Stimulated activated CD4-positive, alpha-beta T cell treated with anti-CD3 and anti-CD28 coated beads, Interleukin-4, amount 100 ng/mL, for 4 hours (primary cell): ENCODE measurements at places on chromosomes 4 and X.

GRCh38 chrX:86829786-86830185, 681.5 kb downstream of the DACH2 start:
- DNase-seq = no peak

DNA sequence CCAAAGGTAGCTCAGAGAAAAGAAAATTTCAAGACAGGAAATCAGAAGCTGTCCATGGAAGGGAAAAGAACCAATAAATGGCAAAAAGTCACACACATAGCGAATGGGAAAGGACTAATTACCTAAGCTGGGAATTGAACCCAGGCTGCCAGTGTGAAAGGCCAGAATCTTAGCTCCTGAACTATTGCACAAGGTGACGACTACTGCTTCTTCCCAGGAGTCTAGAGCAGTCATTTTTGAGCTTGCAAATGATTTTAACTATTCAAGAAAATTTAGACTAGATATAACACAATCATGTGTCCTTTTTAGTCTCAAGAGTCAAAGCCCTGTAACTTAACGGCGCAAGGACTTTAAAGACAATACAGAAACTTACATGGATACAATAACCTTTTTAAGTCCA, 34.1 kb upstream of the ZNF81 start:
- DNase-seq = no peak

- DNase-seq = no peak
Measured at GRCh38 chr4:85776579-85776978, 301.6 kb downstream of the ARHGAP24 start.

DNA sequence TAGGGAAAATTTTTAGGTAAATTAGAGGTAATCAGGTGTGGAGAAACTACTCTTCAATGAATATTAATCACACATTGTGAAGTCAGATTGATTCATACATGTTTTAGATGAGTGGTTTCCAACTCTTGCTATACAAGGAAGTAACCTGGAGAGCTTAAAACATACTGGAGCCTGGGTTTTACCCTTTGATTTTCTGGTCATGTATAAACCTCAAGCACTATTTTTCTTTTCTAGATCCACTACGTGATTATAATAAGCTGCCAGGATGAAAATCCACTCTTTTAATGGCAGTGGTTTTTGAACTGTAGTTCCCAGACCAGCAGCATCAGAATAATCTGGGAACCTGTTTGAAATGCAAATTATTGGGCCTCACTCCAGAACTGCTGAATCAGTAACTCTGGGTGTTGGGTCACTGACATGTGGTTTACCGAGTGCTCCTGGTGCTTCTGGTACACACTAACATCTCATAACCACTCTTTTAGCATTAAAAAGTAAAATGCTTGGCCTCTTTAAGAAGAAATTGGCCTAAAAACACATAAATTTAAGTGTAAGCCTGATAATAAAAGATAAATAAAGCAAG, 63.4 kb downstream of the DCAF12L1 start:
- DNase-seq = no peak

- no peak for DNase-seq
Measured at GRCh38 chr4:176784816-176785215, 7.9 kb downstream of the VEGFC start.
